Esophagus squamous epithelium (tissue), 5 donors: ENCODE measurements at places on chromosomes 7 and 10.

GRCh38 chr7:11589251-11589650 lies 242.7 kb downstream of the THSD7A start:
- DNase-seq: no peak

GRCh38 chr10:6811153-6811552 lies 231.1 kb upstream of the PRKCQ start:
- DNase-seq: no peak

GRCh38 chr10:36468620-36469019 lies 656.8 kb upstream of the ANKRD30A start:
- no peak for DNase-seq

GRCh38 chr10:29877793-29878491 lies 181.4 kb downstream of the JCAD start:
- DNase-seq: no peak

DNA sequence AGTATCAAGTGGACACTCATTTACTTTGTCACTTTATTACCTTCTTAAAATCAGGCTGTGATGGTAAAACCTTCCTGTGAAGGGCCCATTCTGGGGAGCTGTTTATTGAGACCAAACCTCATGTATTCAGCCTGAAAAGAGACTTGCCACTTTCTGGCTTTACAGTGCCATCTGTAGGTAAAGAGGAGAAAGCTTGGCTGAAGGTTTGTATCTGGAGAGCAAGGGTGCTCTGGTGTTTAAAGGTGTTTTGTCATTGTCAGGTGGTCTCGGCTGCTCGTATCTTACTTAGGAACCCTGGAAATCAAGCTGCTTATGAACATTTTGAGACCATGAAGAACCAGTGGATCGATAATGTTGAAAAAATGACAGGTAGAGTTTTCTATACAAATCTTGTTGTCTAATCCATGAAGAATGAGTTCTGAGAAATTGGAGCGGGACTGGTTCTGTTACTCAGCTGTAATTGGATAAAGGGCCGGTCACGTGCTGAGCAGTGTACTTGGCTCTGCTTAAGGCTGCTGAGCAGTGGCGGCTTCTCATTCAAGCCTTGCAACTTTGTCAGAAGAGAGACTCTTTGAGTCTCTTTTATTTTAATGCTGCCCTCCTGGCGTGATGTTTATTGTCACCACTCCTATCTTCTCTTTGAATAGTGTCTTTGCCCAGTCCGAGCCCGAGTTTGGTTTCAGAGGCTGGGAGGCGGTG lies 46.9 kb downstream of the AP3M1 start:
- no peak for DNase-seq

- no peak for DNase-seq
Observed at GRCh38 chr7:127383123-127383835, 9.2 kb downstream of the ZNF800 start.

- no peak for DNase-seq
Observed at GRCh38 chr7:138917771-138918170, 63.4 kb downstream of the KIAA1549 start.

GRCh38 chr7:66571568-66571967 lies 57.1 kb upstream of the KCTD7 start:
- DNase-seq: no peak

- DNase-seq: no peak
Observed at GRCh38 chr10:78540355-78541076, 506.9 kb downstream of the RPS24 start.

DNA sequence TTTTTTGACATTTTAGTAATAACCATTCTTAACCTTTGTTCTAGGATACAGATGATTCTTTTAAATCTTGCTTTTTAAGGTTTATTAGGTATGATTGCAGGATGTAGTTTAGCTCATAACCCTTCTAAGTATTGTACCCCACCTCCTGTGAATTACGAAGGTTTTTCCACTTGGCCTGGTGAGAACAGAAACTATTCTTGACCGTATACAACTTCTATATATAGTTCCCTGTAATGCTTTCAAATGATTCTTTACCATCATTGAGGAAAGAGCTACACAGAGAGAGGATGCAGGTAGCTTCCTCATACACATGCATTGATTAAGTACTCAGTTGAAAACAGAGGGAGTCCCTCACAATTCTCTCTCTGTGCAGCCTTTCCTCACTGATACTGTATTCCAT lies 86.3 kb downstream of the PALS2 start:
- no peak for DNase-seq

DNA sequence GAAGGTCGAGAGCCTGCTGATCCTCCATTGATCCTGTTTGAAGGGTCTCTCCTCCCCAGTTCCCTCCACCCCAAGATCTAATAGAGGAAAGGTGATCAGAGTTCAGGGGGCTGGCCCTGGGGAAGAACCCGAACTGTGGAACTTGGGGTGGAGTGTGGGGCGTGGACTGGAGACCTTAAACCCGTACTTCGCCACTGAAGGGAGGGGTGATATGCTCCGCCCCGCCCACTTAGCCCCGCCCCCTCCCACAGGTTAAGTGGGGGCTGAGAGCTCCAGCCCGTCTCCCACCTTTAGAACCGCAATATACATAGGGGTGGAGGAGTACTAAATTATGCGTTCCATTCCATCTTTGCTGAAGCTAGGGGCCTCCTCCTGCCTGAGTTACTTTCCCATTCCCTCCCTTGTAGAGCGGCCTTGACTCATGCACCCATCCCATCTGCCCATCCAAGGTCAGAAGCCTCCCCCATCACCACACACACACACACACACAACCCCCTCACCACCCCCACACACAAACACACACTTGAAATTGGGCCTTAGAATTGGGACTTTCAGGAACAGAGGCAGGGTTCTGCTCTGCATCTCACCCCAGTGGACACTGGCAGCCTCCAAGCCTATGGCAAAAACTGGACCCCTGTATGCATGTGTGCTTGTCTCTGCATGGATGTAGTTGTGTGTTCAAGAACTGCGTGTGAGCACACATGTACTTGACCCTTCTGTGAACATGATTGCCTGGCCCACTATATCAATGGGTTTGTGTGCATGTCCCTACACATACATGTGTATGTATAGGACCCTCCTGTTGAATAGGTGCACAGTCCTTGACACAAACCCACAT lies 991 bp downstream of the SEMA4G start:
- no peak for DNase-seq

DNA sequence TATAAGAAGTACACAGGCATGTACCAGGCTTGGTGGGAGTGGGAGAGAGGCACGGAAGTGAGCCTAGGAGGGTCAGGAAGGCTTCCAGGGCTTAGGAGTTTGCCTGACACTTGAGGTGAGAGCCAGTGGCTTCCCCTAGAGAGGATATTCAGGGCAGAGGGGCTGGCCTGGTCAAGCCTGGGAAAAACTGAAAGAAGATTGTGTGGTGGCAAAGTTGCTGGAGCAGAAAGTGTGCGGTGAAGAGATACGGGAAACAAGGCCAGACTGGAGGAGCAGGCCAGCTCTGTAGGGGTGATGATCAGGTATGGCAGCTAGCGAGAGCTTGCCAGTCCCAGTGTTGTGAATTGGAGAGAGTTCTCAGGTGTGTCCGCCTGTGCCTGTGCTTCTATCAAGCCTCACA lies 129.9 kb downstream of the CCNY start:
- no peak for DNase-seq

- DNase-seq: no peak
Observed at GRCh38 chr7:159032322-159032721, 112.3 kb downstream of the VIPR2 start.

GRCh38 chr10:82210331-82210730 lies 335.3 kb downstream of the NRG3 start:
- no peak for DNase-seq

- no peak for DNase-seq
Observed at GRCh38 chr10:75402486-75403143, 1.1 kb upstream of the ZNF503 start.

GRCh38 chr10:126758867-126759266 lies 88.4 kb upstream of the C10orf90 start:
- DNase-seq: no peak

DNA sequence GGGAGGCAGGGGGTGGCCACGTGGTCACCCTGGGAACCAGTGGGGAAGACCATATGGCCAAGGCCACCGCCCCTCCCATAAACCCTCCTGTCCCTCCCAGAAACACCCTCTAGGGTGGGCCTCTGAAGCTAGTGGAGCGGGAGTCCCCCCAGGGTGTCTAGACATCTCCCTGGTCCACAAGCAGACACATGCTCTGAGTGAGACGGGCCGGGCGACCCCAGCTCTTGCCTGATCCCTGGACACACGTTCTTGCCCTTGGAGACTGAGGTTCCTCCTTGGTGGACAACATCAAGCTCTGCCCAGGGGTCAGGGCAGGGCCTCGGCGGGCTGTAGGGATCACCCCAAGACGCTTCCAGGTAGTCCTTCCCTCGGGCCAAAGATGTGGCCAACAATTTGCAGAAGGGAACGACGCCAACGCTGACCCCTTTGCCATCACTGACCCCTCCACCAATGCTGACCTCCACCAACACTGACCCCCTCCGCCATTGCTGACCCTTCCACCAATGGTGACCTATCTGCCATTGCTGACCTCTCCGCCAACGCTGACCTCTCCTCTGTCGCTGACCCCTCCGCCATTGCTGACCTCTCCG lies 57.1 kb downstream of the FOXL3 start:
- no peak for DNase-seq

- no peak for DNase-seq
Observed at GRCh38 chr10:71766717-71767419, 6.5 kb downstream of the VSIR start.

DNA sequence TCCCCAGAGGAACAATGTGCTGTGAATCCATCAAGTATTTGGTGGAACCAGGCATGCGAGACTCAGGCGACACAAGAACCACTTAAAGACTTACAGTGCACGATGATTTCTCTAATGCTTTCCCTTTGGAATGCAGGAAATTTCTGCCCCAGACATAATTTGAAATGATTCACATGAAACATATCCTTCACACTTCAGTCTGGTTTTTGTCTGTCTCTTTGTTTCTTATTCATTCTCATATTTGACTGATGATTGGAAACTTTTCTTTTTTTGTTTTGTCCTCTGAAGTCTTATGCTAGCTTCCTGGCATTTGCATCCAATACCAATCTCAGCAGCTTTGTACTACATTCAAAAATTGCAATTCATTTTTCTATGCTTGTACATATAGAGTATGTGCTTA lies 502.8 kb downstream of the PHTF2 start:
- DNase-seq: no peak

DNA sequence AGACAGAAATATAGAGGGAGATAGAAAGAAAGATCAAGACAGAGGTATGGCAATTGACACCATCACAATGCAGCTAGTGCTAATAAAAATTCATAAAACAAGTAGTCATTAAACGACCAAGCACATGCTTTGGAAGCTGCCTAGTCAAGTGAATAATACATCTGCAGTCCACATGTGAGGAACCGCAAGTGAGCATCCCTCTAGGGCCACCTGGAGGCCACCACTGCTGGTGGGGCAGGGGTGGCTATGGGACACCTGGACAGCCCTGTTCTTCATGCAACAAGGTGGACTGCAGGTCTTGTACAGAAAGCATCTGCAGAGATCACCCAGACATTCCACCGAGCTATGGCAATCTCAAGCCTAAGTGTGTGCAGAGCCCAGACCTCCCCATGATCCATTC lies 451.1 kb upstream of the PFKP start:
- DNase-seq: no peak

DNA sequence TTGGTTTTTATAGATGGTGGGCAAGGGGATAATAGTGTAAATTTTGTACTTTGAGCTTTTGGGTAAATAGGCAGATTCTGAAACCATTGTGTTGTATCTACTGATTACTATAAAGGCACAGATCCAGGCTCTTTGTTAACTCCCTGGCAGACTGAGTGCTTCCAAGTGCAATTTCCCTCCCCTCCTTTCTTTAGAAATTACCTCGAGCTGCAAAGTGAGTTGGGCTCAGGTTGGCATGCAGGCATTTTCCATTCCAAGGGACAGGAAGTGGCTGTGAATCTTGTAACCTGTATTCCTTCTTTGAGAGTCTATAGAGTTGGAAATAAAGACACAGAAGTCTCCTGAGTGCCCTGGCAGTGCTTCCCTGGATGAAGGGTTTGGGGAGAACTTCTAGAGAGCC lies 494.2 kb upstream of the GALNT17 start:
- DNase-seq: no peak

- no peak for DNase-seq
Observed at GRCh38 chr7:155810770-155811559, 1.3 kb downstream of the SHH start.

GRCh38 chr7:152851881-152852417 lies 92.4 kb downstream of the ACTR3B start:
- no peak for DNase-seq
